ENCODE measurements at places on chromosomes 16 and 17. TPM values are rescaled to one million over a fixed set of nuclear protein-coding genes. Genes with fewer than 3 reads are reported as not detected.

The SNRNP25 gene
- 26.0 TPM for total RNA-seq

The ZNF597 gene
- total RNA-seq, result 1.7 TPM

The ZP2 gene
- total RNA-seq, result not detected

DNA sequence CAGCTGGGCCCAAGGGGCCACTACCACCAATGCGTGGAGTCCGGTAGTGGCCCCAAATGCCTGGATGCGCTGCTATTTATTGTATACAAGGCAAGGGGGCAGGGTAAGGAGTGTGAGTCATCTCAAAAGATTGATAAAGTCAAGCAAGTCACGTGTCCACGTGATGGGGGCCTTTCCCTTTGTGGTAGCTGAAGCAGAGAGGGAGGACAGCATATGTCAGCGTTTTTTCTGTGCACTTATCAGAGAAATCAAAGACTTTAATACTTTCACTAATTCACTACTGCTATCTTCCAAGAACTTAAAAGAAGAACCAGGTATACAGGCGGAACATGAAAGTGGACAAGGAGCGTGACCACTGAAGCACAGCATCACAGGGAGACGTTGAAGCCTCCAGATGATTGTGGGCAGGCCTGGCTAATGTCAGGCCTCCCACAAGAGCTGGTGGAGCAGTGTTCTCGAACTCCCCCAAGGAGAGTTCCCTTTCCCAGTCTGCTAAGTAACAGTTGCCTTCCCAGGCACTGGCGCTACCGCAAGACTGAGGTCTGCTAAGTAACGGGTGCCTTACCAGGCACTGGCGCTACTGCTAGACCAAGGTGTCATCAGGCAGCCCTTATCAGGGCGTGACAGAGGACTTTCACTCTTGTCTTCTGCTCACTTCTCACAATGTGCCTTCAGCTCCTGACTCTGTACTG is 10.8 kb upstream of the ASB16 start:
- no peak overlapping the region for H3K27ac ChIP-seq
- no peaks in the 10 kb centered on the region for H3K27me3 ChIP-seq
- no peaks in the 10 kb centered on the region for H3K36me3 ChIP-seq
- no peak overlapping the region for H3K4me3 ChIP-seq
- DNase-seq, result no peak
- H3K4me1 ChIP-seq, result no peaks in the 10 kb centered on the region

DNA sequence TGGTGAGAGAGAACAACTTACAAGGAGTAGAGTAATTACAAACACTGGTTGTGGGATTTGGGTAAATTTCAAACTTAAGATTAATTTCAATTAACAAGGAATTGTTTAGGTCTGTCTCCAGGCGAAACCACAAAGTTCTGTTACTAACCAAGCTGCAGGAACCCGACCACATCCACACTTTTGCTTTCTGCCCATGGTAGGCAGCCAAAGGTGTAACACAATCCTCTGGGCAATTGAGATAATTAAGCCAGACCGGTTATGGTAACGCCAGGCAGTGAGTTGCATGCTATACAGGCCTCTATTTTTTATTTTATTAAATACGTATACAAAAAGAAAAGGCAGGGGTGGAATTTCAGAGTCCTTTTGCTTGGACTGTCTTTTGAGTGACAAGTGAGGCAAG is 12.0 kb downstream of the KCNJ2 start:
- H3K27ac ChIP-seq, result no peak overlapping the region
- H3K4me1 ChIP-seq, result no peaks in the 10 kb centered on the region
- no peak for DNase-seq
- H3K27me3 ChIP-seq, result no peaks in the 10 kb centered on the region
- H3K4me3 ChIP-seq, result no peak overlapping the region

DNA sequence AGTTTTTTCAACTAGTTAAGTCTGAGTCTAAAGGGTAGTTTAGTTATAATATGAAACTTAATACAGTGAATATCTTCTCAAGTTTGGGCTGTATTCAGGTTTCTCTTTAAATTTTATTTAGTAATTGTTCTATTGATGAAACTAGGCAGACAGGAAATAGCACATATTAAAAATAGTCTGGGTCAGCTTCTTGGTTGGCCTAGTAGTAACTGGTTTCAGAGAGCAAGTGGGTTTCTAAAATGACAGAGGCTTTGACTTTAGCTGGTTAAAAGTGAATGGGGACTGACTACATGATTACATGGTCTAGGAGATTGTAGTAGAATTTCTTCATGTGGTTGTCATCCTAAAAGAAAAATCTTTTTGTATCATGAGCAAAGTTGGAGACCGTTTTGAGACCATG is 46.8 kb downstream of the OMG start:
- peaks cover 4% of the 10 kb centered on the region for H3K4me1 ChIP-seq
- no peak overlapping the region for H3K27ac ChIP-seq
- H3K36me3 ChIP-seq, result peaks cover 18% of the 10 kb centered on the region

The KRT23 gene
- 0.50 TPM for total RNA-seq

GRCh38 chr16:10981697-10982216 is 37.4 kb downstream of the CLEC16A start:
- H3K36me3 ChIP-seq, result peaks cover 6% of the 10 kb centered on the region
- H3K4me3 ChIP-seq, result no peak overlapping the region
- no peaks in the 10 kb centered on the region for H3K27me3 ChIP-seq
- peaks cover 39% of the 10 kb centered on the region for H3K4me1 ChIP-seq
- DNase-seq, result no peak
